ENCODE measurements at places on chromosomes 4 and X. TPM values are rescaled to one million over a fixed set of nuclear protein-coding genes. Genes with fewer than 3 reads are reported as not detected.

FAAH2 gene
- polyA plus RNA-seq: 15.4 TPM

IL21 gene
- polyA plus RNA-seq: not detected

SLITRK2 gene
- 1.4 TPM for polyA plus RNA-seq

BEX5 gene
- 10.4 TPM for polyA plus RNA-seq

CT45A5 gene
- not detected for polyA plus RNA-seq

HAND2 gene
- not detected for polyA plus RNA-seq

MTMR8 gene
- polyA plus RNA-seq: 2.4 TPM

All from renal cortex interstitium (tissue), 15 donors.